ENCODE measurements at places on chromosomes 1 and 21.

- no peak for DNase-seq
Observed at GRCh38 chr1:103583887-103584286, 12.5 kb downstream of the AMY2B start.

DNA sequence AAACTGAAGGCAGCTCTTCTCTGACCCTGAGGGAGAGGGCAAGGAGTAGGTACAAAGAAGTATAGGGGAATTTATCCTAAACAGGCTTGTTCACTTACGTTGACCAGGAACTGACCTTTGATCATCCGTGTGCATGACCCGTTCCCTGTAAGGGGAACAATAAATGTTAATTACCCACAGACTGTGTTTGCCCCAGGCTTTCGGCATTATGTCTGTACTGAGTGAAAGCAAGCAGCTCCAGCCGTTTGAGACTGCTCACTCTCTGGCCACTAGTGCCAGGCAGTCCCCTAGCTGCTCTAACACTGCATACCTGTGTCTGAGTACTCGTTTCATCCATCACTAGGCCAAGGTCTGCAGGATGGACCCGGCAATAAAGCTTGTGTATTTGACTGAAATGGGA lies 1365.3 kb downstream of the NCAM2 start:
- DNase-seq, result no peak

DNA sequence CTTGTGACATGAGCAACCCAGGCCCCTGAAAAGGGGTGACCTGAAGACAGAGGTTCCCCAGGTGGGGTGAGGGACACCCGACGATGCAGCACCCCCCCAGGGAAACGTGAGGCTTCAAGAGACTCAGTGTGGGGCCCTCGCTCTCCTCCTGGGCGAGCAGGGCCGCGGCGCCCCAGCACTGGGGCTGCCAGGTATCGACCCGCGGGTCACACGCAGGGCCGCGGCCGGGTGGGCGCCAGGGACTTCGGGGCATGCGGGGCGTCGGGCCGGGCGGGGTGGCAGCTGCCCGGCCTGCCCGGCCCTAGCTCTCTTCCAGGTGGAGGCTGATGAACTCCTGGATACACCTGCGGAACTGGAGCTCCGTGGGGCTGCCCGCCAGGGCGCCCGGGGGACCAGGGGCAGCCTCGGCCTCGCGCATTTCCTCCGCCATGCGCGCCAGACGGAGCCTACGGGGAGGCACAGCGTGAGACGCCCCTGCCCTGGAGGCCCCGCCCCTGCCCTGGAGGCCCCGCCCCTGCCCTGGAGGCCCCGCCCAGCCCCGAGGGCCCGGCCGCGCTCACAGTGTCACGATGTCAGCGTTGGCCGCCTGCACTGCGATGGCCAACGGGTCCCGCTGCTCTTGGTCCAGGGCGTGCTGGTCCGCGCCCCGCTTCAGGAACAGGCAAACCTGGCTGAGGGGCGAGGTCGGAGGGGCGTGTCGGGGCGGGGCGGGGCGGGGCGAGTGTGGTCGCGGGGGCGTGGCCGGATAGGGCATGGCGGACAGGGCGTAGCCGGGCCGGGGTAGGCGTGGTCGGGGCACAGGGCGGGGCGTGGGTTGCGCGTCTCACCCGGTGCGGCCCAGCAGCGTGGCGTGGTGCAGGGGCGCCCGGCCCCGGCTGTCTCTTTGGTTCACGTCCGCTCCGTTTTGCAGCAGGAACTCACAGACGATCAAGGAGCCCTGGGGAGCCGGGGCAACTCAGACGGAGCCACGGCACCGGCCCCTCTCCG lies 13.3 kb downstream of the SCNN1D start:
- DNase-seq, result no peak

DNA sequence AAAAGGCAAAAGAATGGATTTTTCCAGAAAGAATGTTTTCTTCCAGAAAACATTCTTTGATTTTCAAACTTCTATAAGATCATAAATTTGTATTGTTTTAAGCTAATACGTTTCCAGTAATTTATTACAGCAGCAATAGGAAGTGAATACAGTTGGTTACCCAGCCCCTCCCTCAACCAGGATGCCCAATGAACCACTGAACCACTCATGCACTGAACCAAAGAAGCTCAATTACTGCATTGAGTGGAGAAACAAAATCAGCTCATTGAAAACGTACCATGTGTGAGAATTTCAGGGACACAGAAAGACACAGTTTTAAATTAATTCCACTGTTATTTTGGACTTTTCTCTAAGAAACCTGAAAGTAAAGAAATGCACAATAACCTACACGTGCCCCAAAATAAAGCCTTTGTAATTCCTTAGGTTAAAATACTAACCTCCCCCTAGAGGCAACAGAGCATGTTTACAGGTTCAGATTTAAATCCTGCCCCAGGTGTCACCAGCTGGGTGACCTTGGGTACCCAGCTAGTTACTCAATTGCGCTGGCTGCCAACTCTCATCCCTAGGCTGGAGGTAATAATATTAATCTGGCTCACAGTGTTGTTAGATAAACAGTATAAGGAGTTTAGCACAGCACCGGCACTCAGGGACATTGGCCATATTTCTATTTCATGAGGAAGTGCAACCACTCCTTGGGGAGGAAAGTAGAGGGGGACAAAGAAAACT lies 111.7 kb downstream of the NMNAT2 start:
- no peak for DNase-seq

DNA sequence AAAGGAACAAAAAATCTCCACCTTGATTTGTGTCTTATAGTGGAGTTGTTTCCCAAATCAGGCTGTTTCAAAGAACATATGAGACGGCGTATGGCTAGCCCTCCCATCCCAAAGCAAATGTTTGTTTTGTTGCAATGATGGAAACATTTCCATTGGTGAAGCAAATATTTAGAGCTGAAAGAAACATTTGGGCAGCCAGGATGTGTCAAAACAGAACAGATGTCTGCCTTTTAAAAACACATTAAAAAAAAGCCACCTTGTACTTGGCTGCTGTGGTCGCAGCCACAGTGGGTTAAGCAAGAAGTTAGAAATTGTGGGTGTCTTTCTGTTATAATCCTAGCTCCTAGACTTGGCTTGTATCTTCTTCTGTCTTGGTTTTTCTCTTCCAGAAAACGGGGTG lies 116.3 kb downstream of the PEX14 start:
- DNase-seq, result no peak

GRCh38 chr1:87794788-87795614 lies 466.3 kb downstream of the LMO4 start:
- DNase-seq, result no peak

DNA sequence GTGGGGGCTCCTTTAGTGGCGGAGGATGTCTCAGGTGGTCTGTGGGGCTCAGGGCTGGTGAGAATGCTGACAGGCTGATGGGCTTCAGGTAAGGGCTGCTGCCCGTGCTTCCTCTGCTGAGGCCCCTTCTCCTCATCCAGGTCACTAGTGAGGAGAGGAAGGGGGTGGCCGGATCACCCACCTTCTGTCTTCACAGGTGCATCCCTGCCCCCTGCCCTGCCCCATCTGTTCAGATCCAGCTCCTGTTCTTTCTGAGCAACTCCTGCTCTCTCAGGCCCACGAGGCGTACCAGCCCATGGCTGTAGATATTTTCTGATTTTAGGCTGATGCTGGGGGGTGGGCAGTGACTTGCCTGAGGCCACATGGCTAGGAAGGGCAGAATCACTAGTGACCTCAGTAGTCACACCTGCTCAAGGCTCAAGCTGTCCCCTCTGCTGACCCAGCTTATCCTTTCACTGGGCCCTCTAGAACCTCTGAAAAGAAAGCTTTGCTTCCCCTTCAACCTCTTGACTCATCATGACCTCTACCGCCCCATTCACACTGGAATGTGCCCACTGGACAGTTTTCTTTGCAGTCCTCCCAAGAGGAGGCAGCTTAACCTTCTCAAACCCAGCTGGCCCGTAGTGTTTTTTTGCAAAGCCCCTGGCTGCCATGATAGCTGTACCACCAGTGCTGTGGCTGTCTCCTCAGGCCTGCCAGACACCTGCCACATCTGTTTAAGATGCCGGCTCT lies 14.8 kb downstream of the DCST2 start:
- no peak for DNase-seq

- no peak for DNase-seq
Observed at GRCh38 chr1:183097438-183098051, 74.3 kb downstream of the LAMC1 start.

GRCh38 chr21:40080385-40080784 lies 213.1 kb downstream of the PCP4 start:
- DNase-seq, result no peak

DNA sequence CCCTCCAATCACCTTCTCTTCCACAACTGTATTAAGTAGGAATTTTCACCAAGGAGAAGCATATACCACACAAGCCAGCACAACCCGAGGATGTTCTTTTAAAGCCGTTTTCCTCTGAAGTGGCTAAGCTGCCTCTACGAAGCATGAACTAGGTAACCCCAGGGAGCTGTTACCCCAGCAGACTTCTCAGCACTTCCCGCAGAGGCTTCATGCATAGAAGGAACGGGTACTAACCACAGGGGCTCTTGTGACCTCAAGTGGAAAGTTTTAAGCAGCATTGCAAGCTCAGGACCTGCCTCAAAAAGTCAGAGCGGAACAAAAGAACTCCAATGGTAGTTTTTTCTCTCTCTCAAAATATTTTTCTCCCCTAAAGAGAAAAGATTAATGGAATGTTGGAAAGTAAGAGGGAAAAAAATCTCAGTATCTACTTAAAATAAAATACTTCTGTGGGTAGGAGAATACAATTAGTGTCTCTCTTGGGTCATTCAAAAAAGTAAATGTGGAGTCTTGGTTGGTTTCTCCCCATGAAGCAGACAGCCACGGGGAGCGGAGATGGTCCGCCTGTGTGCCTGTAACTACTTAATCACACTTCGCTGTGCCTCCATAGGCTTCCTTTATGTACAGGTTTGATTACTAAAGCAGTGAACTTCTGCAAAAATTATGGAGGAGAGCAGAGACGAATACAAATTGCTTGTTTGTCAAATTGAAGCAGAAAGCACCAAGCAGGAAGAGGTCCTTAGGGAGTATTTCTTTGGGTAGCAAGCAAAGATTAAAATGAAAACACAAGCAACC lies 40.9 kb downstream of the STX6 start:
- DNase-seq, result peak; percentile 50

GRCh38 chr1:19872190-19872589 lies 10.0 kb upstream of the OTUD3 start:
- no peak for DNase-seq

GRCh38 chr21:35239811-35240219 lies 190.7 kb upstream of the RUNX1 start:
- no peak for DNase-seq

DNA sequence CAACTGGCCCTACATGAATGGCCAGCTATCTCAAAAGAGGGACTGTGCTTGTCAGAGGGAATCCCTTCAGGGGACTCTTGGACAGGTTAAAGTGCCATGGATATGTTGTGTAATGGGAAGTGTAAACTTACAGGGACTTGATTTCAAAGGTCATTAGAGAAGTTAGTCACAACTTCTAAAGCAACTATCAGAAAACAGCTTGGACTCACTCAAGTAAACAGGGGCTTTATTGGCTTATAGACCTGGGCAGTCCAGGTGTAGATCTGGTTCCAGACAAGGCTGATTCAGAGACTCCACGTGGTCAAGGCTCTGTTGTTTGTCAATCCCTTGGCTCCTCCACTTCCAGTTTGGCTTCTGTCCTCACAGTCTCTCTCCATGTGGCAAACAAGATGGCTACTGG lies 2.3 kb downstream of the CRP start:
- DNase-seq, result no peak

DNA sequence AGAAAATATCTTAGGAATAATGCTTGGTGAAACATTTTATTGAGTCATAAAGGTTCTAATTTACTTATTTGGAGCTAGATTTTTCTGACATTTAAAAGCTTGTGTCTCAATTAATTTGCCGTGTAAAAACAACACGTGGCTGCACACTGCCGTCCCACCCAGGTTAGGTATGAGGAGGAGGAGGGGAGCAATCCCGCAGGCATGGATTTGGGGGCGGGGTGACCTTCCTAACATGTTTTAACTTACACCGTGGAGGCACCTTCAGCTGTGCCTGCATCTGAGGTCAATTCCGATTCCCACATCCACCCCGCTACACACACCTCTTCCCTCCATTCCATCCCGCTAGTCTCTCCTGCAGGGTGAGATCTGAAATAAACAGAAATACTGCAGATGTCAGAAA lies 28.5 kb upstream of the UMODL1 start:
- DNase-seq, result no peak

DNA sequence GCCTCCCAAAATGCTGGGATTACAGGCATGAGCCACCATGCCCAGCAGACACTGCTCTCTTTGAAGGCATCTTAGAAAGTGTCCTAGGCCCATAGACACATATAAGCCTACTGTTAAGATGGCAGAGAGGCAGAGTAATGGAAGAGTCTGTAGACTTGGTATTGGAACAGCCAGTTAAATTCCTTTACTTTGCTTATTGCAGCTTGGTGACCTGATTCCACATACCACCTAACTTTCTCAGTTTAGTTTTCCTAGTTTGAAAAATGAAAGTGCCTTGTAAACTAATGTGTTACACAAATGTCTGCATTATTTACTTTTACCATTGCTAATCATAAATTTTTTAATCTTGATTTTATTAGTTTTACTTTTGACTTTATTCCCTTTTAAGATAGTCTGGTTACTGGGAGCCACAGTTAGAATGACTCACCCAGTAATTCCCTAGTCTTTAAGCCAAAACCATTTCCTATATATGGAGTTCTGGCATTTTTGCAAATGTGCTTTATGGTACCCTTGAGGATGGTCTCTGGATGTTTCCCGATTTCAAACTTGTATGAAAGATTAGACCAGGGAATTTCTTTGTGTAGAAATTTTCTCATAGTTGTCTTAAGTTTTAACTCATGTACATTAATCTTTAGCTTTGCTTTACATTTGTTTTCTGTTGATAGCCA lies 6.4 kb downstream of the SMAP2 start:
- DNase-seq, result no peak

DNA sequence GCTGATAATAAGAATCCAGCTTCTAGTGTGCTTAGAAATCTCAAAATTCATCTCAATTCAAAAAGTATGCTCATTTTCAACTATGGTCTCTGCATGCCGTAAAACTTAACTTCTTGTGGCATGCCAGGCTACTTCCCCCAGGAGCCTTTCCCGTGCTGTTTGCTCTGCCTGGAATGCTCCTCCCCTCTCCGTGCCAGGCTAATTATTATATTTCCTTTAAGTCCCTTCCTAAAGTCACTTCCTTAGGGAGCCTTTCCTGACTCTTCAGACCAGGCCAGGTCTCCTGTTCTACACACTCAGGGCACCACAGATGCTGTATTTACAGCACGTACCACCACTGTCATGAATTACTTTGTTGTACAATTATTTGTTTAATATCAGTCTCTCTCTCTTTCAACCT lies 67.1 kb upstream of the PPP2R5A start:
- no peak for DNase-seq

GRCh38 chr1:29356663-29357062 lies 120.3 kb downstream of the PTPRU start:
- DNase-seq, result peak; percentile 19

- DNase-seq, result no peak
Observed at GRCh38 chr1:216553040-216553439, 129.8 kb upstream of the USH2A start.

Measured in stimulated activated CD4-positive, alpha-beta T cell treated with anti-CD3 and anti-CD28 coated beads, Interleukin-15, amount 100 ng/mL, for 24 hours (primary cell).